ENCODE measurements at places on chromosomes 6 and 20.
A peak's percentile ranks its signal among the peaks of the same experiment; 100 is the strongest.

- DNase-seq, result no peak
Observed at GRCh38 chr6:135222623-135223022, 41.5 kb downstream of the MYB start.

GRCh38 chr20:62025832-62026563 lies 39.7 kb downstream of the TAF4 start:
- no peak for DNase-seq

DNA sequence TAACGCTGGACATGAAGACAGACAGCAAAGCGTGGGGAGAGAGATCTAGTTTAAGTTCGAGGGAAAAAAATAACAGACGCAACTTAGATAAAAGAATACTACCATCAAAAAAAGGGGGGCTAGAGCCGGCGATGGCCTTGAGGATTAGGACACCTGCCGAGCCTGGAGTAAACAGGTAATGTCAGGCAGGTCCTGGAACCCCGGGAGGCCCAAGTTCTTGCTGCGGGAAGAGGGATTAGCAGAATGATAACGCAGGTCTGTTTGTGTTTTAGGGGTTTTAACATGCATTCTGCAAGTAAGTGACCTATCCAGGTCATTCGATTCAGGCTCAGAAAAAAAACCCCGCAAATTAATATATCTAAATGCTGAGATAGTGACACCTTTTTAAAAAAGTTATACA lies 754 bp upstream of the TMEM170B start:
- no peak for DNase-seq

- no peak for DNase-seq
Observed at GRCh38 chr20:36483919-36484808, 57.2 kb upstream of the MYL9 start.

DNA sequence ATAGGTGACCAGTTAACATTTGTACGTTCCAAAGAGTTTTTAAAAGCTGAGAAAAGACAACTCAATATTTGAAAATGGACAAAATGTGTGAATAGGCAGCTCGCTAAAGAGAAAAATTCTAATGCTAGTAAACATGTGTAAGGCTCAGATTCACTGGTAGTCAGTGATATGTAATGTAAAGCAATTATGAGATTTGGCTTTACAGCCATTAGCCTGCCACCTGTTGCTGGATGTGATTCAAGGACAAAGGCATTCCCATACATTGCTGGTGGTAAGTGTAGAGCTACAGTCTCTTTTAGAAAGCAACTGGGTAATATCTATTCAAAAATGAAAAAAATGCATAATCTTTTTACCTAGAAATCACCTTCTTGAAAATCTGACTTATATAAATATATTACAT lies 114.3 kb downstream of the COL19A1 start:
- DNase-seq, result no peak

GRCh38 chr6:139381216-139381865 lies 6.9 kb upstream of the CITED2 start:
- DNase-seq, result no peak

DNA sequence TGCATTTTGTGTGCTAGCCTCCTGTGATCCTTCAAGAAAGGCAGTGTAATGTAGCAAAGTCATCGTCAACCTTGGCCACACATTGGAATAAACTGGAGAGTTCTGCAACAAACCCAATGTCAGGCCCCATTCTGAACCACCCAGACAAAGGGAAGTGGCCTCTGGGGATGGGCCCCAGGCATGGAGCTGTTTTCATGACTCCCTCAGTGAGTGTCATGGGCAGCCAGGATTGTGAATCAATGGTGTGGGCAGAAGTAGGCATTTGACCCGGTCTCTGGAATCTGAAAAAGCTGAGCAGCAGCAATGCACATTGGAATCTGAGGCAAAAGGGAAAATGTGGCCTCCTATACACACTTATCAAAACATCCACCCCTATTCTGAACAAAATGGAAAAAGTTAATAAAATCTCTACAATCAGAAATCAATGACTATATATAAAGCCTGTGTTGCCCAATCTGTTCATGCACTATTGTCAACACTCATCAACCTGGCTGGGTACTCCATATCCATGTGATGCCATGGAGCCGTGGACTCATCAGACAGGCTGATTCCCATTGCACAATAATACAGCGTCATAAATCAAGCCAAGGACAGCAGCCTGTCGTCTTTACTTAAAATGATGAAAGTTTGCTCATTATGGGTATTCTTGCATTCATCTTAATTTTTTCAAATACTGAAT lies 134.9 kb upstream of the STMND1 start:
- no peak for DNase-seq

GRCh38 chr20:4844325-4844724 lies 122.6 kb downstream of the PRND start:
- DNase-seq, result no peak

DNA sequence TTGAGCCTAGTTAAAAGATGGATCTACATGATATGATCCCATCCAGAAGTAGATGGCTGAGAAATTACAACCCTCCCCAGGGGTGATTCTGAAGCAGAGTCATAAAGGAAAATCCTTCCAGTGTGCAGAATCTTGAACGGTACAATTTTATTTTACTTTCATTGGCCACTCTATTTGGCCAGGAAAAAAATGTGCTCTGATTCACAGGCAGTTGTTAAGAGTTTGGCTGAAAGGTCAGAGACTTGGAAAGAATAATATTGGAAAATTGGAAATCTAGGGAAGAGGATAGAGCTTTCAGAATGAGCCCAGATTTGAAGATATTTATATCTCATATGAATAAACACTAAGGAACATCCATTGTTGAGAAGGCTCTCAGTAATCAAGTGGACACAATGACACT lies 1299.3 kb upstream of the GJE1 start:
- DNase-seq, result no peak

- DNase-seq, result no peak
Observed at GRCh38 chr6:39908838-39909583, 25.3 kb downstream of the MOCS1 start.

GRCh38 chr6:135093578-135093977 lies 39.0 kb upstream of the HBS1L start:
- DNase-seq, result no peak

DNA sequence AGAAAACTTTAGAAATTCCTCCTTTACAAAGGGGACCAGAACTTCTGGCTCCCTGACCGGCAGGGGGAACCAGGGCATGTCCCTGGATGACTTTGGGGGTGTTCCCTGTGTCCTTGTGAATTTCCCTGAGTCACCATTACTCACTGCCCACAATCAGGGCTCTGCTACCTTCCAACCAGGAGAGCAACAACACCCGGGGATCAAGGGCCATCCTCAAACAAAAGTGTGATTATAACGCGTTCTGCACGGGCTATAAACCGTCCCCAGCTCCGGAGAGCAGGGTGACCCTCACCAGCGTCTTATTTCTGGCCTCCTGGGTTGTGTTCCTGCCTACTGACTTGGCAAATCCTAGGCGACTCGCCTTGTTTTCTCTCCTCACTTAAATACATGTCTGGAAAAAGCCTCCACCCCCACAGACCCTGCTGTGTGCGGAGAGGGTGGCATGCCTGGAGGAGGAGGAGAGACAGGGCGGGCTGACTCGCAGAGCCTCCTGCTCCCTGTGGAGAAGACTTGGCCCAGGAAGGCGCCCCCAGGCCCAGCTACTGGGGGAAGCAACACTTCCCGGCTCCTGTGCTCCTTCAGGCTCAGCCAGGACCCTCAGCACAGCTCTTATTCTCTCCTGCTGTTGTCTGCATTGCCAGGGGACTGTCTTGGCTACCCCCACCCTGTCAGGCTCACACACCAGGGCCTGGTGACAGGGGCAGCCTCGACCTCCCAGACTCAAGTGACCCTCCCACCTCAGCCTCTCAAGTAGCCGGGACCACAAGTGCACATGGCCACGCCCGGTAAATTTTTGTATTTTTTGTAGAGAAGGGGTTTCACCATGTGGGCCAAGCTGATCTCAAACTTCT lies 54.1 kb downstream of the FGD2 start:
- DNase-seq, result peak; percentile 37

- no peak for DNase-seq
Observed at GRCh38 chr20:10951216-10951615, 277.4 kb upstream of the JAG1 start.

DNA sequence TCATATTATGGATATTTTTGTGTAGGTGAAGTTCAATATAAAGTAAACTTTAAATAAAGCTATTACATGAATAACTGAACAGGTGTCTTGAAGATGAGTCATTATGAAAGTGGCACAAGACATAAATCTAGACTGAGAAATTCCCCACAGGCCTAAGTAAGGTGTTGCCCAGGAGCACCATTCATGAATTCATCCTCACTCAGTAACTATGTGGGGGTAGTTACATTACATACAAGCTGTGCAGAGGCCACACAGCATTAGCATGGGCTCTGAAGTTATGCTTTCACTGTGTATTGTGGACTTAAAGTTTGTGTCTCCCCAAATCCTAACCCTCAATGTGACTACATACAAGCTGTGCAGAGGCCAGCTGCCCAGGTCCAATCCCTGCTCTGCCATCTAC lies 65.9 kb downstream of the BCAS1 start:
- DNase-seq, result no peak

- no peak for DNase-seq
Observed at GRCh38 chr20:64148581-64148980, 15.7 kb upstream of the MYT1 start.

- no peak for DNase-seq
Observed at GRCh38 chr6:155040154-155040553, 45.0 kb downstream of the TIAM2 start.

GRCh38 chr6:22102671-22103070 lies 194.2 kb downstream of the PRL start:
- DNase-seq, result no peak

- no peak for DNase-seq
Observed at GRCh38 chr20:17863577-17864292, 104.9 kb downstream of the SNX5 start.

DNA sequence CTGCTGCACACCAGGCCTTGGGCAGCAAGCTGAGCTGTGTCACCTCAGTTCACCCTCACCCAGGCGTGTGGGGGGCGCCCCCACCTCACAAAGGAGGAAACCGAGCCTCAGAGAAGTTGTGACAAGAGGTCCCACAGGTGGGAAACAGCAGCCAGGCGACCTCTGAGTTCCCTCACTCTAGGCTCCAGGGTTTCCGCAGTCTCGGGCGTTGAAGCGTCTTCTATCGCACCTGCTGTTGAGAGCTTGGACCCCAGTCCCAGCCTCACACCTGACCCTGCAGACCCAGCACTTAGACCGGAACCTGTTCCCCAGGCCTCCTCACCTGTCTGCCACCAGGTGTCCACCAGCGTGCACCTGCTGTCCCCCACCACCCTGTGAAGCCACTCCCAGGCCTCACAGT lies 22.3 kb upstream of the APMAP start:
- DNase-seq, result no peak

GRCh38 chr6:26129656-26130055 lies 42.4 kb downstream of the HFE start:
- DNase-seq, result no peak

DNA sequence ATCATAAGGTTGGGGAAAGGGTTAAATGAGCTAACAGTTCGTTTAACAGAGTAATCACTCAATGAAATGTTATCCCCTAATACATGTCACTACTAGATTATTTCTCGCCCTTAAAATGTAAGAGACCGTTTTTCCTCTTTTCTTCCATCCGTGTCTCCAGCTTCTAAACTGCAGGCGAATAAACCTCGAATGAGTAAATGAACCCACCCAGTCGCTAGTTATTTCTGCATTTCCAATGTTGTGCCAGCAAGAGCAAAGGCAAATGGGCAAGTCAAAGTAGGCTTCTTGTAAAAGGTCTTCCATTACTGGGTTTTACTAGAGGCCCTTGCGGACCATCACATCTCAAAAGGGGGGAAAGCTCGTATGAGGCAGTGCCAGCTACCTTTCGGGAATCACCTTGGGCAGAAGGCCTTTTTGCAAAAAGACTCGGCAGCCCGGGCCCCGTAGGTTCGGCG lies 400 bp upstream of the SMAP1 start:
- DNase-seq, result no peak

GRCh38 chr20:46507760-46508407 lies 5.5 kb downstream of the ZNF334 start:
- no peak for DNase-seq

DNA sequence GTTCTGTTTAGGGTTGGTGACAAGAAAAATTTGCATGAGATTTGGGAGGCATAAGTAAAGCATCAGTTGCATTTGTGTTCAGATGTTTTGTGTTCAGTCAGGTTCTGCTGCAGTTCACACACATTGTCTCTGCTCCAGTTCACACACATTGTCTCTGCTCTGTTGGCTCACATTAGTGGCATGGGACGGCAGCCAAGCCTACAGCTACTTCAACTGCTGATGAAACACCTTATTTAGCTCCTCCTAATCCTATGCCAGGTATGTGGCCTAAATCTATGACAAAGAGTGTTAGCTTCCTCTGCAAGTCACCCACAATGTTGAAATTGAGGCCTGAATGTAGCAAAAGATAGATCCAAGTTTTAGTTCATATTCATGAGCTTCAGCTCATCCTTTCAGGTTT lies 278.1 kb upstream of the SYNCRIP start:
- peak; percentile 69 for DNase-seq

DNA sequence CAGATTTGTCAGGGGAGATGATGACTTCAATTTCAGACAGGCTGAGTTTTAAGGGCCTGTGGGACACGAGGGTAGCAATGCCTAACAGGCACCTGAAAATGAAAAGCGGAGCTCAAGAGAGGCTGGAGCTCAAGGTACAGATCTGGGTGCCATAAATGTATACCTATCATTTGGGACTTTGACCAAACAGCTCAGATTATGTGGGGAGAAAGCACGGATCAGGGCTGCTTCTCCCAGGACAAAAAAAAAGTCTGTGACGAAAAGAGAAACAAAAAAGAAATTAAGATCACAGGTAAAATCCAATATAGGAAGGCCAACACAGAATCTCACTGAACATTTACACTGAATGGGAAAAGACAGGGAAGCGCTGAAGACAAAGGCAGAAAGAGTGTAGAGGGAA lies 1.9 kb downstream of the PRELID3B start:
- no peak for DNase-seq

- no peak for DNase-seq
Observed at GRCh38 chr6:163500105-163500504, 85.6 kb downstream of the QKI start.

DNA sequence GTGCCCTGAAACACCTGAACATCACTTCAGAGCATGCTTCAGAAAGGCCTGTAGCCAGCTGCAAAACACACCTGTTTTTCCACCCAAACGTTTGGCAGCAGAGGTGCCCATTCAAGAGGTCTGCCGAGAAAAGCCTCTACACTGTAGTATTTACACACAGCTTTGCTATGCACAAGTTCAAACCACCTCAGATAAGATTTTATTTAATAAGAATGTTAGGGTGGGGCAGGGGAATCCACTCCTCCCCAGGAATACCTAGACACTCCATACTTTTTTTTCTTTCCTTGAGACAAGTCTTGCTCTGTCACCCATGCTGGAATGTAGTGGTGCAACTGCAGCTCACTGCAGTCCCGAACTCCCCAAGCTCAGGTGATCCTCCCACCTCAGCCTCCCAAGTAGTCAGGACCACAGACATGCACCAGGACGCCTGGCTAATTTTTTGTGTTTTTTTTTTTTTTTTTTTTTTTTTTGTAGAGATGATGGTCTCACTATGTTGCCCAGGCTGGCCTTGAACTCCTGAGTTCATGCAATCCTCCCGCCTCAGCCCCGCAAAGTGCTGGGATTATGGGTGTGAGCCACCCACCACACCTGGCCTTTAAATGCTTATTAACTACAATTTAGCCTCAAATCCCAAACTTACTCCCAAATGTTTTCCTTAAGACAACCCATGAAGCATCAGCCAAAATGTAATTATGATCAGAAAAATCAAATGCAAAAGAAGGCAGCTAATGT lies 9.7 kb downstream of the MRPL14 start:
- no peak for DNase-seq

Measured in prostate gland (tissue), 2 donors.